Left kidney (tissue), 8 donors: ENCODE measurements at places on chromosomes 13 and 19. TPM values are rescaled to one million over a fixed set of nuclear protein-coding genes. Genes with fewer than 3 reads are reported as not detected.

Gene PROZ
- 2.3 TPM for polyA plus RNA-seq

Gene LMO7
- 108 TPM for polyA plus RNA-seq

Gene TPP2
- 71.7 TPM for polyA plus RNA-seq

Gene NLRP4
- polyA plus RNA-seq, result not detected

Gene KCTD4
- polyA plus RNA-seq, result 0.63 TPM

Gene C19orf81
- 1.00 TPM for polyA plus RNA-seq

Gene STK24
- polyA plus RNA-seq, result 124 TPM

Gene LPAR2
- polyA plus RNA-seq, result 26.1 TPM

Gene DKKL1
- polyA plus RNA-seq, result 5.0 TPM

Gene CCDC70
- polyA plus RNA-seq, result not detected

Gene NEK3
- 45.6 TPM for polyA plus RNA-seq

Gene SYT5
- 0.30 TPM for polyA plus RNA-seq

Gene HSPB6
- 19.7 TPM for polyA plus RNA-seq

Gene MYH14
- polyA plus RNA-seq, result 22.9 TPM

Gene RFPL4A
- polyA plus RNA-seq, result not detected

Gene DZIP1
- polyA plus RNA-seq, result 91.6 TPM

Gene C13orf42
- polyA plus RNA-seq, result 0.57 TPM

Gene ZNF829
- polyA plus RNA-seq, result 9.7 TPM

Gene NLRP11
- polyA plus RNA-seq, result 0.25 TPM

Gene PLIN5
- polyA plus RNA-seq, result 5.3 TPM

Gene GARIN5A
- 5.5 TPM for polyA plus RNA-seq

Gene SOX1
- polyA plus RNA-seq, result not detected

Gene ZFP36
- 31.9 TPM for polyA plus RNA-seq

Gene KL
- 58.3 TPM for polyA plus RNA-seq

Gene SYCN
- not detected for polyA plus RNA-seq

Gene STOML3
- polyA plus RNA-seq, result not detected

Gene MBD3L3
- polyA plus RNA-seq, result not detected

Gene ILF3
- polyA plus RNA-seq, result 358 TPM

Gene COL4A1
- 531 TPM for polyA plus RNA-seq

Gene RGCC
- 12.7 TPM for polyA plus RNA-seq

Gene ADGRE3
- not detected for polyA plus RNA-seq

Gene TMEM59L
- polyA plus RNA-seq, result 2.5 TPM

Gene LRG1
- polyA plus RNA-seq, result 0.90 TPM

Gene ZNF460
- 3.9 TPM for polyA plus RNA-seq

Gene PRX
- 10.4 TPM for polyA plus RNA-seq

Gene OR7D2
- 0.10 TPM for polyA plus RNA-seq
